ENCODE measurements at places on chromosomes 11 and 22.
A peak's percentile ranks its signal among the peaks of the same experiment; 100 is the strongest.

GRCh38 chr11:32962016-32962415 is 53.7 kb upstream of the DEPDC7 start:
- DNase-seq, result no peak

GRCh38 chr22:22075382-22076163 is 93.0 kb upstream of the TOP3B start:
- no peak for DNase-seq

DNA sequence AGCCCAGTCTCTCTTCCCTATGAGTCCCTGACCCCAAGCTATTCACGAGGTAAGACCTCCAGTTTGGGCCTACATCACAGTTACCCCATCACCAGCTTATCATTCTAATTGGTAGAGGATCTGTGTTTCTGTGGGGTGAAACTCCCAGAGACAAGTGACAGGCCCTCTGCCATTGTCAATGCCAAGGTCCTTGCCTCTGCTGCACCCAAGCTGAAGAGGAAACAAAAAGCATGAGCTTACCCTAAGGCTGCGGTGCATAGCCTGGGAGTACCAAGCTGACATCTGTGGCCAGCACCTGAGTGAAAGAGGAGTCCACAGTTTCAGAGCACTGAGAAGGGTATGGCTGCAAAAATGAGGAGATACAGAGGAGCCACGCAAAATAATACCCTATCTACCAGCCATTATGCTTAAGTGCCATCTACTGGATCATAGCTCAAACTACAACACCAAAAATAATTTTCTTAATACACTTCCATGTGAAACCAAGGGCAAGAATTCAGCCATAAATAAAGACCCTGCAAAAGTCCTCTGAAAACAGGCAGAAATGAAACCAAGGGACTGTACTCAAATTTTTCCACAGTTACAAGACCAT is 62.3 kb upstream of the ANO5 start:
- DNase-seq, result peak; percentile 5

DNA sequence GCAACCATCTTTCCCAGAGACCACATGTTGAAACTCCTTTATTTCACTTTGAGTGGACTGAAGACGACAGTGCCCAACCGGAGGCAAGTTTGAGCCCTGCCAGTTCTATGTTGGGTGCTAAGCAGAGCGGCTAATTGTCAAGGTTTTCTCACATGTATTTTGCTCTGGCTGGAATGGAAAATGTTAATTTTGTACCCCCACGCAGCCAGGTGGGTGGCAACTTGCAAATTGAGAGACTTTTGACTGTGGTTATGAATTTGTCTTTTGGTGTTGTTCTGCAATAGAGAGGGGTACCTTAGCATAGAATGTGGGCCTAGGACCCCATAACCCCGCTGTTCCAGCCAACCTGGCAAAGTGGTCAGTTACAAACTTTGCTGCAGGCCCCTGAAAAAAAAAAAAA is 42.5 kb upstream of the SLC5A12 start:
- DNase-seq, result no peak

DNA sequence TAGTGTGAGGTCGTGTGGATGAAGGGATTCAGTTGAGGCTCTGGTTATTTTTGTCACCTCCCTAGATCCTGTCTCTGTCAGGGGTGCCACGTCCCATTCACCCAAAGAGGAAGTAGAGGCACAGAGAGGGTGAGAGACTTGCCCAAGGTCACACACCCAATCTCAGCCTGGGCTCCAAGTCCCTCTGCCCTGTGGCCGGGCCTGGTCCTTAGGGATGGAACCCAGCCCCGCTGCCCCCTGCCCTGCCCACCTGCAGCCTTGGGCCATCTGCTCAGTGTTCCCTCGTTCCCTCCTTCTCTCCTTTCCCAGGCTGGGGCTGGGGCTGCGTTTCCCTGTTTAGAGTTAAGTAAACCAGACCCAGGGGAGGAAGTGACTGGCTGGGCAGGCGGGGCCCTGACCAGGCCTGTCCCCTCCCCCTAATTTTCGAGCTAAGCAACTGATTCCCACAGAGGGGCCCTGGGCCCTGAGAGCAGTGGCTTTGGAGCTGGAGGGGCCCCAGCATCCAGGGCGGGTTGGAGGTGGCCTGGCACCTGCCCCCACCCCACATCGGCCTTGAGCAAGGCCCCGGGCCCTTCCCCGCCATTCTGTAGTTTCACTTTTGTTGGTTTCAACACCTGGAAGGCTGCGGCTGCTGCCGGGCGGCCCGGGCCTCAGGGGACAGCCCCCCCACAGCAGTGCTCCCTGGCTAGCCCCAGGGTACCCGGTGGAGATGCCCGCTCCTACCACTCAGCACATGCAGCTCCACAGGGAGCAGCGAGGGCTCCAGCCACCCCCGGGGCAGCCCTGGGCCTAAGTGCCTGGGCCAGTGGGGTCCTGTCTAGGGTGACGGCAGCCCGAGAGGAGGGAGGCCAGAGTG is 1.5 kb downstream of the TCIRG1 start:
- peak; percentile 39 for DNase-seq

- DNase-seq, result no peak
These were observed 4.4 kb downstream of the MAPK12 start for GRCh38 chr22:50257041-50257440.

GRCh38 chr22:22009661-22010060 is 27.1 kb upstream of the TOP3B start:
- no peak for DNase-seq

- peak; percentile 21 for DNase-seq
These were observed 1.7 kb downstream of the C11orf96 start for GRCh38 chr11:43943931-43944751.

GRCh38 chr11:102727890-102728289 is 3.1 kb upstream of the MMP8 start:
- DNase-seq, result no peak

DNA sequence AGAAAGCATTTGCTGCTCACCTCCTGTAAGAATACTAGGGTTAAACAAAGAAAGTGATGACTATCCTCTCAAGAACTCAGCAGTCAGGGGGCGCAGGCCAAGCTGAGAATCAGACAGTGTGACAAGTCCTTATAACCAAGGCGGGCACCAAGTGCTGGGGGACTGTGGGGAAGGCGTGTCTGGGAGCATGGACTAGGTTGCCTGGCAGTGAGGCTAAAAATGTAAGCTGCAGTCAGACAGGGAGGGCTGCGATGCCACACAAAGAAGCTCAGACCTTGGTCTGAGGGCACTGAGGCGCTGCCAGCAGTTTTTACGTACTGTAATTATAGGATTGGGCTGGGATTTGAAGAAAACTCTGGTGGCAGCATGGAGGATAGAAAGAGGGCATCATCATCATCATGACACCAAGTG is 73.7 kb downstream of the FLI1 start:
- no peak for DNase-seq

DNA sequence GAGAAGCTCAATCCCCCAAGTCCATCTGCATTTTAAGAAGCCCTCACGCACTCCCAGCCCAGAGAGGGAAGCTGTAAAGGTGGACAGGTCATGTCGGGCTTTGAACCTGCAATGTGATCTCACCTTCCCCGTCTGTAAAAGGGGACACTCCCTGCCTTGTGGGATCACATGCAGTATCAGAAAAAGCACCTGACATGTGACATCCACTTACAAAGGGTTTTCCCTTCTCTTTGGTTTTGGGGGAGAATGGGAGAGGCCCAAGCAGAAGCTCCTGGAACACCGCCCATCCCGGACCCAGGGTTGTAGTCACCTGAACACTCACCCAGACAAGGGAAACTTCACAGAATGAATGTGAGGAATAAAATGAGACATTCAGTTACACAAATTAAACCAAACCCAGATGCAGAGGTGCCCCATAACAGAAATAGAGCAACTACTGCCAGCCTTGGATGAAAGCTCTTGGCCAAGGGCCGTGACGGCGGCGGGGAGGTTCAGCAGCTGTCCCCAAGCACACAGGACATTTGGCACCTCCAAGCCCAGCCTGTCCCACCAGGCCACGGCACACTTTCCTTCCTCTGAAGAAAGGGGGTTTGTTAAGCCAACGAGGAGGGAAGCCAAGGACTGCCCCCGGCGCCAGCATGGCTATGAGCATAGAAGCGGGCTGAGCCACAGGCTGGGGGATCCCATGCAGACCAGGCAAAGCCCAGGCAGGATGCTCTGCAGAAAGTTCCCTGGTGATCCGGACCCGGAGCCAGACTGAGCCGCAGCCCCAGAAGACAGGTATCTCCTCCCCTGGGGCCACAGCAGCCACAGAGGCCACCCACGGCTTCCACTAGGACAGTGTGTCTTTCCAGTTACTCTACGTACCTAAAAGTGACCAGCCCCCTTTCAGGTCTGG is 3.8 kb downstream of the BID start:
- no peak for DNase-seq

- no peak for DNase-seq
These were observed 445.6 kb downstream of the TBC1D22A start for GRCh38 chr22:47207846-47208554.

DNA sequence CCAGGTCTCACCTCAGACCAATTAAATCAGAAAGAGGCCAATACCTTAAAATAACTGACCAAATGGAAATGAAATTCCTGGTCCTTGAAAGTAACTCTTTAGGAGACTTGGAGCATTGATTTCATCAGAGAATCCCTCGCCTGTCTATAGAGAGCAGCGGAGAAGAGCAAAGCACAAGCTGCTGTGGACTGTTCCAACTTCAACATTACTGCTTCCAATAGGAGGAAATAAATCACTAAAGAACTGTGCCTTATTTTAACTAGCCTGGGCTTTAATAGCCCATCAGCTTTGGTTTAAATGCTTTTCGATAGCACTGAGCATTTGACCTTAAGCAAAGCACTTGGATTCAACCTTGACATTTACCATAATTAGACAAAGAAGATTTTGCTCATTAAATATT is 32.0 kb upstream of the FJX1 start:
- no peak for DNase-seq

GRCh38 chr11:63816166-63816565 is 2.9 kb downstream of the SPINDOC start:
- no peak for DNase-seq

GRCh38 chr11:121567995-121568394 is 115.2 kb upstream of the SORL1-AS1 start:
- no peak for DNase-seq

GRCh38 chr11:14342906-14343305 is 16.1 kb downstream of the RRAS2 start:
- no peak for DNase-seq

- no peak for DNase-seq
These were observed 35.5 kb downstream of the USP28 start for GRCh38 chr11:113839842-113840241.

DNA sequence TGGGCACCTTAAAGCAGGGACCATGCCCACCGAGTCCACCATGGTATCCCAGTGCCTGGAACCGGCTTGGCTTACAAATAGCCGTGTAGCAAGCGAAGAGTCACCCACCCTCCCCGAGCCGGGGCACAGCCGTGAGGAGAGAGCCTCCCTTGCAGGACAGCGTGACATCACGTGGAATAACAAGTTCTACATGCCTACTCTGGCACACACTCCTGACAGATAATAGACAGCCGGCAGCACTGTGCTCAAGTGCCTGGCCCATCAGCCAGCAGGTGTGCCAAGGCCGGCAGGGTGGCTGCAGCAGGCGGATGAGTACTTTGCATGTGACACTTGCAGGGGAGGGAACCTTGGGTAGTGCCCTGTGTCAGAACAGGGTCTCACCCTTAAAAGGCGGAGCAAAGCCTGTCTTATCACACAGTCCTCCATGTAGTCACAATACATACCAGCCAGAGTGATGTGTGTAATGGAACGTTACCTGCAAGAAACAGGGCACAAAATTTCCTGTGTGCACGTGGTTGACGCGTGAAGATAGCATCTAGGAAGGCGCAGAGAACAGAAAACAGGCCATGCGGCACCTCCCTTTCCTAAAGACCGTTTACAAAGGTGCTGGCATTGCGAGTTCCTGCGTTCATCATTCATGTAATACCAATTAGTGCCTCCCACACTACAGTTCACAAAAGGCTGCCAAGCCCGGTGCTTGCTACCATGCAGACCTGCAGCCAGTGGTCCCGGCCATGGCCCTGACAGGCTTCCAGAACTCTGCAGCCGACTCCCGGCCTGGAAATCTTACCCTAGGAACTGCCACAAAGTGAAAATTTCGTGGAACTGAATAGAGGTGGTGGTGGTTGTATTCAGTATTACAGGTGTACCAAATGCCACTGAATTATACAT is 16.4 kb downstream of the TOM1 start:
- DNase-seq, result no peak

DNA sequence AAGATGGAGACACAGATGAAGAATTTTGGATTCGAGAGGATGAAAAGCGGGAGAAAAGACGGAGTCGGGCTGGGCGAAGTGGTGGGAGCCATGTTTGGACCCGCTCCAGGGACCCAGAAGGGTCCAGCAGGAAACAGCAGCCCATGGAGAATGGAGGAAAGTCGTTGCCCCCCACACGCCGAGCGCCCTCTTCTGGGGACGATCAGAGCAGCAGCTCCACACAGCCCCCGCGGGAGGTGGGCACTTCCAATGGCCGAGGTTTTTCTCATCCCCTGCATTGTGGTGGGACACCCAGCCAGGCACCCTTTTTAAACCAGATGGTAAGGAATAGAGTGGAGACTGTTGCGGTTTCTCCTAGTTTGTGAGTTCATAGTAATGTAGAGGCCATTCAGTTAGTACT is 22.8 kb upstream of the SLC25A18 start:
- DNase-seq, result no peak

DNA sequence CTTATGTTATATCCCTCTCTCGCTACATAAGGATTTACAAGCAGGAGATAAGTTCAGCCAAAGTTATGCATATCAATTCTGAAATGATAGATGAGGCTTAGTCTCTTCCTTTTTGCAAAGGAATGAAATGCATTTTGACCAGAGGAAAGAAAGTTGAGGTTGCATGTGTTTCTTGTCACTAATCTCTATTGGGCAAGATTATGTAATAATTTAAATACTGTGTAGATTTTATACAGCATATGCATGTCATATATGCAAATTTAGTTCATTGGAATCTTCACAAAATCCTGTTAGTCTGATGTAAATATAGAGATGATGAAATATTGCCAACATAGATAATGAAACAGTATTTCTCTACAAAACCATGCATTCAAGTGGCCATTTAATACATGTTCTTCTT is 858.7 kb upstream of the RAG2 start:
- DNase-seq, result no peak

DNA sequence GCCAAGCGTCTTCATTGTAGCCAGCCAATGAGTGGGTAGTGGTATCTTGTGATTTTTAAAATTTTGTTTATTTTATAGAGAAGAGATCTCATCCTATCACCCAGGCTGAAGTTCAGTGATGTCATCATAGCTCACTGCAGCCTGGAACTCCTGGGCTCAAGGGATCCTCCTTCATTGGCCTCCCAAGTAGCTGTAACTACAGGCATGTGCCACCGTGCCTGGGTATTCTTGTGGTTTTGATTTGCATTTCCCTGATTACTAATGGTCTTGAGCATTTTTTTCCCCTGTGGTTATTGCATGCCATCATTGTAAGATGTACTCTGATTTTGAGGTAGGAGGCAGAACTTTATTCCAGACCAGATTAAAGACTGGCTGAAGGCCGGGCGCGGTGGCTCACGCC is 2.4 kb upstream of the DENND6B start:
- DNase-seq, result no peak

DNA sequence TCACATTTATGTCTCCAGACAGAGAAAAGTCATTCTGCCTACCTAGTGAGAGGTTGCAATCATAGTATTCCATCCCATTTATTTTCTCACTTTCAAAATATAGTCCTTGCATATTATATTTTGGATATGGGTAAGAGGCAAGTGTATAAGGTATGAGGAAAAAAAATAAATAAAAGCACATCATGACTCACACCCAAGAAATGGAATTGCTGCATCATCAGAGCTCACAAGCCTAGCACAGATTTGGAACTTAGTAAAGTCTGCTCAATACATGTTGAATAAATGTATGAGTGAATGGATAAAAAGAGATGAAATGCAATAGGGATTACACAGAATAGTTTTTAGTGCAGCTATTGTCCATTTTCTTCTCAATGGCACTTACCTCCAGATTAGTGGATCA is 2.5 kb upstream of the OR51G1 start:
- DNase-seq, result no peak

GRCh38 chr11:110883256-110883655 is 171.0 kb upstream of the ARHGAP20 start:
- no peak for DNase-seq

All from SW480 (cell line).